Thyroid gland (tissue), 4 donors: ENCODE measurements at places on chromosomes 3 and 15. TPM values are rescaled to one million over a fixed set of nuclear protein-coding genes. Genes with fewer than 3 reads are reported as not detected.

The KLHL40 gene
- not detected for total RNA-seq

The TRA2B gene
- total RNA-seq, result 237 TPM

DNA sequence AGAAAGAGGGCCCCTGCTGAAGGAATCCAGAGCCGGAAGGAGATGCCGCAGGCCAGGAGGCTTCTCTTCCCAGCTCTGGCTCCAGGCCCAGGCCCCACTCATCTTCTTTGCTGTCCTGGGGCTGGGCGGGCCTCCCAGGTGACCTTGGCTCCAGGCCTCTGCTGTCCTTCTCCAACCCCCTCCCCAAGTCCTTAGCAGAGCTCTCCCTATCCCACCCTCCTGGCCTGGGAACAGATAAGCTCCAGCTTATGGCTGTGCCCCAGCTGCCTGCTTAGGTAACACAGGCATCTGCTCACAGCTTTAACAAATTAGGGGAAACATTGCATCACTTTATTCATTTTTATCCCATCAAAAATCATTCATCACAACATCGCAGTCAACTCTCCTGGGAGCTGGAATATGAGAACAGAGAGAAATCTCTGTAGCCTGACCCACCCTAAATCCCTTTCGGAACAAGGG is 86.9 kb downstream of the SEMA5B start:
- no peaks in the 10 kb centered on the region for H3K4me1 ChIP-seq
- no peak overlapping the region for H3K27ac ChIP-seq
- H3K4me3 ChIP-seq, result no peak overlapping the region
- H3K27me3 ChIP-seq, result no peaks in the 10 kb centered on the region

DNA sequence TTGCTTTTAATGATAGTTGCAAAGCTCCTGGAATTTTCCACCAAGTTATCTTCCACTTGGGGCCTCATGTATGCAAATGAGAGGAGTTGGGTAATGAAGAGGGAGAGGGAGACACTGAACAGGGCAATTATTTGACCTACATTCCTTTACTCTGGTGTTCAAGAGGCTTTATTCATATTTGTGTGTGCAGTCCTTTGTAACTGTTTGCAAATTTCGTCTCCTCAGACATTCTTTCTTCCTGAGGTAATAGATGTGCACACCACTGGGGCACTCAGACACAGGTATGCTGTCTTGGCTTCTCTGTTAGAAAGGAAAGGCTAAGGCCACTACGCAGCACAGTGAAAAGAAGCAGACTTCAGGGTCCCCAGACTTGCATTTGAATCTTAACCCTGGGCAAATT is 189.7 kb upstream of the IL12A start:
- no peaks in the 10 kb centered on the region for H3K36me3 ChIP-seq
- H3K4me3 ChIP-seq, result no peak overlapping the region
- DNase-seq, result peak; percentile 53
- peaks cover 6% of the 10 kb centered on the region for H3K4me1 ChIP-seq

DNA sequence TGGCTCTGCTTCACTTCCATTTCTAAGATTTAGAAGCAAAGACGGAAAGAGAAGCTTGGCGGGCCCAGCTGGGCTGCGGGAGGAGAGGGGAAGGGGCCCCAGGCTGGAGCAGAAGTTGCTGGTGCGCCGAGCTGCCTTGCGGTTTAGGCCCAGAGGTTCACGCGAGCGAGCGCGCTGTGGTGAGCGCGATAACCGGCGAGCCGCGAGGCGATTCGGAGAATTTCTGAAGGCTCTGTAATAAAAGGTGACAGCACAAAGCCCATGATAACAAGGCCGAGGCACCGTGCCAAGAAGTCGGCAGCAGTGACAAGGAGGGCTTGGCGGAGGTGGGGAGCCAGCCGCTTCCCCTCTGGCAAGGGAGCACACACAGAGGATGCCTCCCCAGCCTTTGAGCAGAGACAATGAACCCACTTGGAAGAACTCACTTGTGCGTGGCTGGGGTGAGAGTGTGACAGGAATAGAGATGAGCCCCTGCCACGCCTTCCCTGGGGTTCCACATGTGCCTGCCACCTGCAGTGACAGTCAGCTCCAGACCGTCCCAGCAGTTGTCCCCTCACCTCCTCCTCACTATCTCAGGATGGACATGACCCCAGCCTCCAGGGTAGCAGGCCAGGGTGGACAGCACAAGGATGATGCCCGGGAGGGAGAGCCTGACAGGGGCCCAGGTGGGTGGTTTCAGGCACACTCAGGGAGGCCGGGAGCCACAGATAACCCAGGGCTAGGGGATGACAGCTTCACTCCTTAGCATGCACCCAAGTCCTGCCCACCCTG is 315.2 kb downstream of the UACA start:
- H3K4me1 ChIP-seq, result no peaks in the 10 kb centered on the region
- no peak overlapping the region for H3K4me3 ChIP-seq
- DNase-seq, result peak; percentile 23

DNA sequence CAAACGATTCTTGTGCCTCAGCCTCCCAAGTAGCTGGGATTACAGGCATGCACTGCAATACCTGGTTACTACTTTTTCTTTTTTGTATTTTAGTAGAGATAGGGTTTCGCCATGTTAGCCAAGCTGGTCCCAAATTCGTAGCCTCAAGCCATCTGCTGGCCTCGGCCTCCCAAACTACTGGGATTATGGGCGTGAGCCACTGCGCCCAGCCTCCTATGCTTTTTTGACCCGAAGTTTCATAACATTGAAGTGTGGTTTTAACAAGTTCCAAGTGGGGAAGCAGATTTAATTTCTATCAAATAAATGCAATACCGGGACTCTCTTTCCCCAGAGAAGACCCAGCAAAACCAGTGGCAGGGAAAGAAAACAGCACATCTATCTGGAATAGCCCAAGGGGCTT is 13.7 kb downstream of the SH3BP5 start:
- H3K4me1 ChIP-seq, result peaks cover 88% of the 10 kb centered on the region
- H3K36me3 ChIP-seq, result no peaks in the 10 kb centered on the region
- H3K27ac ChIP-seq, result peak overlapping the region; percentile 96
- no peak overlapping the region for H3K4me3 ChIP-seq
- no peak for DNase-seq
- H3K27me3 ChIP-seq, result no peaks in the 10 kb centered on the region
